Stimulated activated CD8-positive, alpha-beta memory T cell treated with anti-CD3 and anti-CD28 coated beads, Interleukin-7, amount 100 ng/mL, for 4 hours (primary cell): ENCODE measurements at places on chromosomes 2 and 18.

- no peak for DNase-seq
These were observed 104.9 kb downstream of the CERS6 start for GRCh38 chr2:168560817-168561499.

DNA sequence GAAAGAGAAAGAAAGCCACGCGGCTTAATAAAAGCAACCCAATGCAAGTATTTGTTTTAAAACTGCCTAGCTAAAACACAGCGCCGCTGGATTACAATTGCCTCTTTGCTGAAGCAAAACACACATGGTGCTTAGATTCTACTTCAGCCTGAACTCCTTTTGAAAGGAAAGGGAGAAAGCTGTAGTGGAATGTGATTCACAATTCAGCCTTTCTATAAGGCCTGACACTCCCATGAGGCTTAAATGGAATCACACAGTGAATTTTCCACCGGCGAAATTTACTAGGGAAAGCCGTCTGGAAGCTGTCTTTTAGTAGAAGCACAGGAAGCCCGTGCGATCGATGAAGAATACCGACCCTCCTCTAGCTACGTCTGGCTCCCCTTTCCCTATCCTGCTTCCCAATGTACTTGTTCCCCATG lies 348.0 kb downstream of the DLGAP1 start:
- DNase-seq, result no peak

- DNase-seq, result no peak
These were observed 64.5 kb upstream of the HDAC4 start for GRCh38 chr2:239465017-239466001.

DNA sequence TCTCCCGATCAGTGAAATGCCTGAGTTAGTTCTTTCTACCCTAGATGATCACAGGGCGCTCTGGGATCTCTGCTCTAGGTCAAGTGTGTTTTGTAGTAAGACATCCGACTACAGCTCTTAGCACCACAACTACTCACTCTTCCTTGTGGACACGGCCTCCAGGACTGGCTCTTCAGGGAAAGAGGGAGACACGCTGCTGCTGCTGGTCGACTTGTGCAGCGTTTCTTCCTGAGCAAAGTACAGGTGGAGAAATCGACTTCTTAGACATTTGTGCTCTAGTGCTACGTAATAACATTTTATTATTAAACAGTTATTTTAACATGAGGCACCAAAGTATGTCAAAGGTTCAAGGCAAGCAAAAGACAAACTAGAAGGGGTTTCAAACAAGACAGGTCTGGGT lies 57.0 kb downstream of the PRELID3A start:
- DNase-seq, result no peak

DNA sequence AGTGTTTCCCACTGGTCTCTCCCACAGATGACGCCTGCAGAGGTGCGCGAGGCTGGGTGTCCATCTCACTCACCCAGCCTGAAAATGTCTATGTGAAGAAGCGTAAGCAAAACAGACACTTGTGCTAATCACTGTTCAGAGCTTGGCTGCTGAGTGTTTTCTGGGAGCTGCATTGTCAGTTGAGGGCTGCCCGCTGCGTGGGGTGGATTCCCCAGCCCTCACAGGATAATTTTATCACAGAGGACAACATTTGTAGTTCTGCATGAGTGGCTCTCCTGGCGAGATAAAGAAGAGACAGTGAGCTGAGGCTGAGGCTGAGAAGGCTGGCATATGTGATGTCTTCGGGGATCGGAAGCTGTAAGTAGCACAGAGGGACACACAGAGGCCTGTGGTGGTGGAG lies 16.2 kb upstream of the CAPN13 start:
- no peak for DNase-seq

GRCh38 chr18:13048061-13048595 lies 57.0 kb downstream of the CEP192 start:
- no peak for DNase-seq

GRCh38 chr2:118614841-118615271 lies 232.6 kb downstream of the EN1 start:
- DNase-seq, result no peak

DNA sequence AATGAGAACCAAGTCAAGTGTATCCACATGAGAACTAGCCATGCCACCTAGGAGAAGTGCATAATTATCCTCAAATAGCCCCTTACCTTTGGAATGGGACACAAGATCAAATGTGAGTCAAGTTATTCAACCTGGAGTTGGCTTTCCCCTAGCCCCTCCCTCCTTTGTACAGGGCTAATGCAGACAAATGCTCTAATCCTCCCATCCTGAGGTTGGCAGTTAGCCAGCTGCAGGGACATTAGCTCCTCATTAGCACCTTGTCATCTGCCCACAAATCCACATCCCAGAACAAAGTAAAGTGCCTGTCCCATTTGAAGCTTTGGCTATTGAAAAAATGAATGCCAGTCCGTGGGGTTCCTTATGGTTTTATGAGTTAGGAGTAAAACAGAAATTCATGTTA lies 294.1 kb upstream of the FANCL start:
- DNase-seq, result no peak
